ENCODE measurements at places on chromosomes 16 and 17.

DNA sequence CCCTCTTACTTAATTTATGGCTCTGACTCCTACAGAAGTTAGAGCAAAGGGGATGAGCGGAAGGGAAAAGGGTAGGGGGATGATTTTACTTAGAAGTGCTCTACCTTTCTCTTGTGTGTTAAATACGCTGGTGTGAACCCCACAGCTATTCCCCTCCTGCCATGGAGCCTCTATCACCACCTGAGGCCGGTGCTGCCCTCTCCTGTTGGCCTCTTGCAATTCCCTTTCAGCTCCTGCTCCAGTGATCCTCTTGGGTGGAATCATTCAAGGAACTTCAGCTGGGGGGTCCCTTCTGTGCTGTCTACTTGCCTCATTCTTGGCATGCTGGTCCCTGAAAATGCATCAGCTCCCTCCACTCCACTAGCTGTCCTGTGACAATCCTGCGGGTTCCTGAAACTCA lies 41.8 kb upstream of the CDH8 start:
- DNase-seq, result no peak

- DNase-seq, result no peak
These were observed 59.7 kb downstream of the PLCG2 start for GRCh38 chr16:81838794-81839193.

DNA sequence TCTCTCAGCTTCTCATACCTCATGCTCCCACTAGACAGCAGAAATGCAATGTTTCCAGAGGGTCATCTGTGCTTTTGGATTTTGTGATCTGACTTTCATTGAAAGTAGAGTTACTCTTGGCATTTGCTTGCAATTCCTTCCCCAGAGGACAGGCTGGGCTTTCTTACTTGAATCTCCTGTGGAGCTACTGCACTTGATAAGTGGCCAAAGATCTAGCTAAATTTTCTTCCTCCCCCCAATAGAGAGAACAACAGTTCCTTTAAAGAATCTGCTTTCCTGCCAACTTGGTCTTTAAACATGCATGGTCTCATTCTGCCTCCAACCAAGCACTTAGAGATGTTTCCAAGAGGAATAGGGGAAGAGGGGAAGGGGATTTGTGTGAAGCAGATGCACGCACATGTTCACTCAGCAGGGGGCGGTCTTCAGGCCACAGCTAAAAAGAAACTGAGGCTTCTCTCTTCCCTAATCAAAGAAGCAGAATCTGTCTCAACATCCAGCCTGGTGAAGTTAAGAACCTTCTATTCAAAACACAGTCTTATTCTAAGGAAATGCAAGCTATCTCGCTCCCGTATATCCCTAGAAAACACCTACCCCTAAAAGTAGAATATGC lies 229.6 kb downstream of the ZFHX3 start:
- no peak for DNase-seq

GRCh38 chr16:57314161-57314785 lies 29.8 kb upstream of the PLLP start:
- DNase-seq, result no peak

GRCh38 chr16:71708696-71709095 lies 15.8 kb downstream of the PHLPP2 start:
- DNase-seq, result no peak

GRCh38 chr17:77061669-77062068 lies 79.1 kb upstream of the SEC14L1 start:
- DNase-seq, result no peak

DNA sequence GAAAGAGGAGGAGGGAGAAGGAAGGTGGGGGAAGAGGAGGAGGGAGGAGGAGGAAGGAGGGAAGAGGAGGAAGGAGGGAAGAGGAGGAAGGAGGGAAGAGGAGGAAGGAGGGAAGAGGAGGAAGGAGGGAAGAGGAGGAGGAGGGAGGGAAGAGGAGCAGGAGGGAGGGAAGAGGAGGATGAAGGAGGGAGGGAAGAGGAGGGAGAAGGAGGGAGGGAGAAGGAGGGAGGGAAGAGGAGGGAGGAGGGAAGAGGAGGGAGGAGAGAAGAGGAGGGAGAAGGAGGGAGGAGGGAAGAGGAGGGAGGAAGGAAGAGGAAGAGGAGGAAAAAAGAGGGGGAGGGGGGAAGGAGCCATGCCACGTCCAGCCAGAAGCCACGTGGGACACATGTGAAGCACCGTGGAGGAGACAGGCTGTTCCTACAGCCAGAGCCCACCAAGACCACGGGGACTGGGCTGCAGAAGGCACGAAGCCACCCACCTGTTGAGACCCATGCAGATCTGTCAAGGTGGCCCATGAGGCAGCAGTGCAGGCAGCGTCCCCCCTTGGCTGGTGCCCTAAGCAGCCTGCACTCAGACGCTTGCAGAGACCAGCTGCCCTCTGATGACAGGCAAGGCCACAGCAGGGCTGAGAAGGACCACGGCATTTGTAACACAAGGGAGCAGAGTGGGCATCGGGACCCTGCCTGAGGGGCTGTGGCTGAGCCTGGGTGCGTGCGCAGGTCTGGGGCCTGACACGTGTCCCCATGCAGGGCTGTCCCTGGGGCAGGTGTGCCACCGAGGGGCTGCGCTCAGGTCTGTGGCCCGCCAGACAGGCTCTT lies 10.3 kb downstream of the NDUFAF8 start:
- no peak for DNase-seq

DNA sequence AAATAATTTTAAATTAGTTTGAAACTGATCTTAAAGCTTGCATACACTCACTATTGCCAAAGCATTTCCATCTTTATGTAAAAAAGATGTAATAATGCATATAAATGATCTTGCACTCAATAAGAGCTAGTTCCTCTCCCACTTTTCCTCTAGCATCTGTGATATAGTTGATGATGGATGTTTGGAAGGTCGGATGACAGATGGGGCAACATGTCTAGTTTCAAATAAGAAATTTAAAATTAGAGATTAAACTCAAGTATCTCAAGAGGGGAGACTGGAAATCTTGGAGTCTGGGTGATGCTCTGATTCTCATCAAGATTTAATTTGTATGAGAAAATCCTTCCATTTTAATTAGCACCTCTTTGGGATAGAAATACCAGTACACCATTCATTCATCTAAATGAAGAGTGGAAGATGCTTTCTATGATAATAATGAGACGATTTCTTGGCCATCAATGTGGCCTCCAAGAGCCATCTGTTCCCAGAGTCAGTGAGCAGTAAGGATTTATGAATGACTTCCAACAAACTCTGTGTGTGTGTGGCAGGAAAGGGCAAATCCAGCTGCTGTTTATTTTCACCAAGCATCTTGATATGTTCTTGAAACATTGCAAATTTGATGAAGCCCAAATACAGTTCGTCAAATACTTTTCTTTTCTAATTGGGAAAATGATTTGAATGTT lies 616.3 kb upstream of the CDH8 start:
- DNase-seq, result no peak

- DNase-seq, result no peak
These were observed 13.1 kb downstream of the MBTPS1 start for GRCh38 chr16:84103678-84104077.

GRCh38 chr17:20281860-20282259 lies 185.5 kb downstream of the LGALS9B start:
- no peak for DNase-seq

- DNase-seq, result no peak
These were observed 36.2 kb upstream of the NAT9 start for GRCh38 chr17:74812109-74813009.

DNA sequence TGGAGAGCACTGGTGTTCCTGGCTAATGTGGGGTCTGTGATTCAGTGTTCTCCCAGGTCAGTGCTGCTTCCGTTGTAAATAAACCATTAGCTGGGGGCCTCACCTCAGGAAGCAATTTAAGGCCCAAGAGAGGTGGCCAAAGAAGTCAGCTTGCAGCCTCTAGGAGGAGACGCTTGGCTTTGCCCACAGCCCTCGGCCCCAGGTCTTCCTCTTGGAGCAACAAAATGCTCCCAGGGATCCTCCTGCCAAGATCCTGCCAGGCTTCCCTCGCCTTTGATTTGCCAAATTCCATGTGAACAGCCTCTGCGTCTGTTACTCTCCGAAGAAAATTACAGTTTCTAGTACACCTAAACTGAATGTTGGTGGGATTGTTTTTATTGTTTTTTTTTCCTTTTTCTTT lies 62.4 kb upstream of the TBX2 start:
- DNase-seq, result no peak
